ENCODE measurements at places on chromosomes 4 and X.

GRCh38 chrX:116378961-116379360, 57.4 kb upstream of the SLC6A14 start:
- DNase-seq, result no peak

GRCh38 chr4:102151696-102152095, 193.6 kb downstream of the SLC39A8 start:
- DNase-seq, result no peak

DNA sequence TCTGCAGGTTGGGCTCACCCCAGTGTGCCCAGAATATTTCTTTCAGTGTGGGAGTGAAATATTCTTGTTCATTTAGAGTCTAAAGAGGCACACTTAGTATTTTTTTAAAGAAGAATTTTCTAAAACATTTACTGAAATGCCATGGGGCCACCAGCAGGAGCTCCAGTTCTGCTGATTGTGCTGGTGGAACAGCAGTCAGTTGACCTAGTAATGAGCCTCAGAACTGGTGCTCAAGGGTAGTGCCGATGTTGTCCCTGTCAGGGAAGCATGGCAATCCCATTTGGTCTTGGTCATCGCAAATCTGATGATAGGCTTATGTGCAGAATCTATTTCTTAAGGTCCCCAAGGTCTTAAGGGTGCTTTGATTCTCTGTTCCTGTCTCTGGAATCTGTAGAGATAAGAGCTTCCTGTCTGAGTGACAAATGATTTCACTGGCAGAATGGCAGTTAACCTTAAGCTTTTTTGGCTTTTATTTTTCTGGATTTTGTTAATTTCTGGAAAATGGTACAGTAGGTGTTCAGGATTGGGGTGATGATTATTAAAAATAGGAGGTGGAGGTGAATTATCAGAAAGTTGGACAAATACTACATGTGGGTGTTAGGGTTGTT, 31.3 kb downstream of the JADE1 start:
- DNase-seq, result no peak

GRCh38 chr4:163922302-163922701, 427.8 kb downstream of the TMA16 start:
- no peak for DNase-seq

GRCh38 chr4:2333356-2333841, 71.5 kb upstream of the MXD4 start:
- DNase-seq, result no peak

DNA sequence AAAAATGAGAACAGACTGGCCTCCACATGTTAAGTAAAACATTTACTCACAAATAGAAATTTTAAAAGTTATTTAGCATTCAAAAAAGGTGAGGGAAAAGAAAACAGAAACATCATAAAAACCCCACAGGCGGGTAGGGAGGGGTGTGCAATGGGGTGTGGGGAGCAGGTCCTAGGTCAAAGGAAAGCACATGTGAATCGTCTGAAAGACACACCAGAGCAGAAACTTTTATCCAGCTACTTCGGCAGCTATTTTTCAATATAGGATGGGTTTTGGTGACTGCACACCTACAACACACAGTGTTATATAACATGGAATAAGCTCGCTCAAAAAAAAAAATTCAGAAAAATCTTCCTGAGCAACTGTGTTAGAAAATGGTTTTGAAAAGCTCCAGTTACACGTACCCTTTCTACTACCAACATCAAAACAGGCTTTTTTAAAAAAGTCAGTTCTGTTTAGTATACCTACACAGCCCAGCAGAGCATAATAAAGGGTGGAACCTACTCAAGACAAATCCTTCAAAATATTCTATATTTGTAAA, 1.6 kb downstream of the OTUD4 start:
- DNase-seq, result no peak

GRCh38 chrX:39896951-39897740, 200.6 kb downstream of the BCOR start:
- peak; percentile 75 for DNase-seq

- peak; percentile 32 for DNase-seq
Observed at GRCh38 chr4:154928640-154929257, 147.7 kb downstream of the RBM46 start.

DNA sequence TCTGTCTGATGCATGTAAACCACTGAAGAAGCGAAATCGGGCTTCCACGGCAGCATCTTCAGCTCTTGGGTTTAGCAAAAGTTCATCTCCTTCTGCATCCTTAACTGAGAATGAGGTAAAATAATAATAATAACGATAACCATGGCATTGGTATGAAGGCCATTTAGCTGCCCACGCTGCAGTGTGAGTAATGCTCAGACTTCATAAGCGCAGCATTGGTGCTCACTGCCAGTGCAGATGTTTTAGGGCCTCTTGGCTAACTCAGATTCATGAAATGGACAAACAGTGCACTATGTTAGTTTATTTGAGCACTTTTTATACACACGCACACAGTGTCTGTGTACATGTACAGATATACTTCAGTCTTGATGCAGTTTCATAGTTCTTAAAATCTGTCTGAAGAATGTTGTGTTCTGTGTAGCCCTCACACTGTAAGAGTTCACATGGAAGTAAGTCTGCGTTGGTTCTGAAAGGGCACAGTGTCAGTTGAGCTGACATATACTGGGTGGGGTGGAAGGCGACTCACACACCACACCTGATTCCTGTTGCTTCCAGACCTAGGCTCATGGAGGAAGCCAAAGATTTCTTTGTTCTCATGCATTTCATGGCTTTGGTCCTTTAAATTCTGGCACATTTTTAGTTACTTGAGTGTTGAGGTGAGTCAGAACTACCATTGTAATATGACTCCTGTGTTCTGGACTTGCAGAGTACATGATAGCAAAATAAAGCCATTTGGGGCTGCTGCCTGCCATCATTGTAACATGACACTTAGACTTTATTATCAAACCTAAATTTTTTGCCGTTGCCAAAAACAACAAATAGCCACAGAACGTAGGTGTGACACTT, 68.7 kb downstream of the NSD2 start:
- DNase-seq, result peak; percentile 83

- DNase-seq, result peak; percentile 87
Observed at GRCh38 chr4:145920205-145920604, 18.4 kb downstream of the ZNF827 start.

GRCh38 chr4:186805020-186805820, 81.6 kb upstream of the FAT1 start:
- no peak for DNase-seq

DNA sequence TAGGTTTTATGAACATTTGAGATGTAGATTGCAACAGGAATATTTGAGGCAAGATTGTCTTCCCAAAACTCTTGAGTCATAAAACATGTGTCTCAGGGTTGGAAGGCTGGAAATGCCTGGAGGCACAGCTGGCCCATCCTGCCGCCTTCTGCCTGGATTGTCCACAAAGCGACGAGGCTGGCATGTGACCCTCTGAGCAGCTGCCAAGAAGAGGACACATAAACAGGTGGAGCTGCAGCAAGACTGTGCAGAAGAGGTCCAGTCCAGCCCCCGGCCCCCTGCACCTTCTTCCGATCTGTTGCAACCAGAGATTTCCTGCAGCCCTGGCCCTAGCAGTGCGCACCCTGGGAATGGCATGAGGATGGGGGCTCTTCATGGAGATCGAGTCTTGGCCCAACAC, 101.9 kb upstream of the BCOR start:
- no peak for DNase-seq

DNA sequence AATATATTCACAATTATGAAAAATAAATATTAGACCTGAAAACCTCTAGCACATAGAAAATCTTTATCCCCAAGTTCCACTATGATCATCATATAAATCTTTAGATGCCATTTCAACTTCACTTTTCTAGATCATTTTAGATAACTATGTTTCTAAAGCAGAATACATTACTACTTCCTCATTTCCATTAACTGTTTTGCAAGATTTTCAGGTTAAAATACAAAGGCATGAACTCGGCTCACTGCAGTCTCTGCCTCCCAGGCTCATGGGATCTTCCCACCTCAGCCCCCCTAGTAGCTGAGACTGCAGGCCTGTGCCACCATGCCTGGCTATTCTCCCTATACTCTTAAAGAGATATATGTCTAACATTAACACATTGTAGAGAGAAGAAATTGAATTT, 1365.9 kb upstream of the AGA start:
- DNase-seq, result no peak

DNA sequence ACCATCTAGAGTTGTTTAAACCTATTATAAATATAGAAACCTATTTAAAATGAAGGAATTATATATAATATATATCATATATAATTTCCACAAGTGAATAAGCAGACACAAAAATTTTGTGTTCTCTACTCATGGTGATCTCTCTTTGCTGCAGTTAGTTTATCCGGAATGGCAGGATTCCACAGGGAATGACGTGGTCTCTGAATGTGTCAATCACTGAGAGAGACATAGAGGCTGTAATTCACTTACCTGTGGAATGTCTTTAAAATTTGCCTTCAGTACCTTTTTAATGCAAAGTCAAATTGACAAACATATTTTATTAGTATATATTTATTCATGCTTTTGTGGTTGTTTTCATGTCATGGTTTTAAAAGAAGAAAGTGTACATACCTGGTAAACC, 669.3 kb downstream of the NLGN4X start:
- no peak for DNase-seq

DNA sequence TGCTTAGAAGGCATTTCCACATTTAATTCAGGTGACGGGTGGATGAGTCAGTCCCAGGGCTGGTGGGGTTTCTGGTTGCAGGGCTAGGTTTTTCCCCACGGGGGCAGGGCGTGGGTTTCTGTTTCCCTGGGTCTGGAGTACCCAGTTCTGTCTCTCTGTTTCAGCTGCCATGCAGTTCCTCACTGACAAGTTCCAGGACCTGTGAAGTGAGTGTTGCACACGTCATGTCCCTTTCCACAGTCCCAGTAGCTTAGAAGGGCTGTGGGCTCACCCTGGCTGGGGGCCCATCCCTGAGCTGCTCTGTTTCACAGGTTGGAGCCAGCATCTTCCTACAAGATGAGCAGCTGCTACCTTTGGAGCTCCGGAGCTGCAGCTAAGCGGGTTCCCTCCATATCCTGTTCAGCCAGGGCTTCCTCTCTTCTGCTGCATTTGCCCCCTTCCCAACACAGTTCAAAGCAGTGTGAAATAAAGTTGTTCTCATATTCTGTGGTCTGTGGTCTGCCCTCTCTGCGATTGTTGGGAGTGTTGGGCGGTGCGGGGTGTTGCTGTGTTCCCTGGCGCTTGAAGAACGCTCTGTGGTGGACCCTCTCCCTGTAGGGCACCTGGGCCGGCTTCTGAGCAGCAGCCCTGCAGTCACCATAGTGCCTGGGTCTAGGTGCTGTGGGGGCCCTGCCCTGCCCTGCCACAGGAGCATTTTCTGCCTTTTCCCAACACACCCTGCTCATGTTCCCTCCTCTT, 3.9 kb downstream of the LOC101059915 start:
- DNase-seq, result no peak

DNA sequence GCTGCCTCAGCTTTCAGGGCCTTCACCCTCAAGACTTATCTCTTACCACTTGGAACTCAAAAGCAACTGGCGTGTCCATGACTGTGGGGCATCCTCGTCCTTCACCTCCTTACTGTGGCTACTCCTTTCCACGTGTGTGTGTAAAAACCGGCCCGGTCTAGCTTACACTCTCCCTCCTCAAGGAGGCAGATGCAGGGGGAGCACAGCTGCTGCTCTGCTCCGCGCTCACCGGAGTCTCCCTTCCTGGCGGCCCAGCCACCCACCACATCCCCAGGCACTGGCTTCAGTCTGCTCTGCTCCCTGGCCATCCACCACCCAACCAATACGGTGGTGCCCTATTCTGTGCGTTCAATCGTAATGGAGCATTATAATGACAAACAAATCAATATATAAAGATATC, 8.3 kb downstream of the RNF212 start:
- DNase-seq, result no peak

DNA sequence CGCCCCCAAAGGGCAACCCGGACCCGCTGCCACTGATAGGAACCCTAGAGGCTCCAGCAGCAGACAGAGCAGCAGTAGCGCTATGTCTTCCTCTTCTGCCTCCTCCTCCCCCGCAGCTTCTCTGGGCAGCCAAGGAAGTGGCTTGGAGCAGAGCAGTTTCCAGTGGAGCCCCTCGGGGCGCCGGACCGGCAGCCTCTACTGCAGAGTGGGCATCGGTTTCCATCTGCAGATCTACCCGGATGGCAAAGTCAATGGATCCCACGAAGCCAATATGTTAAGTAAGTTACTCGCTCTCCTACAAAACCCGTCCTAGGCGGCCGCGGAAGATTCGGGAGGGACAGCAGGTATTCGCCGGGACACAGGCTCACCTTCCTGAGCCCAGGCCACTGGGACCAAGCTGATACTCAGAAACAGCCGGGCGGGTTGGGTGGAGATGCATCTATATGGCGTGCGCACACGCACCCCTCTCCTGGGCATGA, 477 bp downstream of the FGF5 start:
- DNase-seq, result no peak

DNA sequence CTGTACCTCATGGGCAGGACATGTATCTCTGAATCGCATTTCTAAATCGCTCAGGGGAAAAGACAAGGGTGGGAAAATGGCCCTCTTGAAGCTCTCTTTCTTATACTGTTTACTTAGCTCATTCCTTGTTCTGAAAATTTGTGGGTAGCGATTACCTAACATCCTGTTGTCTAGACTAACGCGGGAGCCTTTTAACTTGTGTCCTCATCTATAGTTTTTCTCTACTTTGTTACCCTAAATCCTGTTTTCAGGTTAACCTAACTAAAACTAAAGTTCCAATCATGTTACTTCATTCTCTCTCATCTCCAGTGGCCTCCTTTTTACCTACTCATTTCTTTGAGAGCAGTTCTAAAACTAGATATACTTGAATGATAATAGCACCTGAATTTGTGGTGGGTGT, 45.0 kb downstream of the SNX25 start:
- no peak for DNase-seq

All from AG08396 (cell line).